ENCODE measurements at places on chromosomes 6 and 20.

DNA sequence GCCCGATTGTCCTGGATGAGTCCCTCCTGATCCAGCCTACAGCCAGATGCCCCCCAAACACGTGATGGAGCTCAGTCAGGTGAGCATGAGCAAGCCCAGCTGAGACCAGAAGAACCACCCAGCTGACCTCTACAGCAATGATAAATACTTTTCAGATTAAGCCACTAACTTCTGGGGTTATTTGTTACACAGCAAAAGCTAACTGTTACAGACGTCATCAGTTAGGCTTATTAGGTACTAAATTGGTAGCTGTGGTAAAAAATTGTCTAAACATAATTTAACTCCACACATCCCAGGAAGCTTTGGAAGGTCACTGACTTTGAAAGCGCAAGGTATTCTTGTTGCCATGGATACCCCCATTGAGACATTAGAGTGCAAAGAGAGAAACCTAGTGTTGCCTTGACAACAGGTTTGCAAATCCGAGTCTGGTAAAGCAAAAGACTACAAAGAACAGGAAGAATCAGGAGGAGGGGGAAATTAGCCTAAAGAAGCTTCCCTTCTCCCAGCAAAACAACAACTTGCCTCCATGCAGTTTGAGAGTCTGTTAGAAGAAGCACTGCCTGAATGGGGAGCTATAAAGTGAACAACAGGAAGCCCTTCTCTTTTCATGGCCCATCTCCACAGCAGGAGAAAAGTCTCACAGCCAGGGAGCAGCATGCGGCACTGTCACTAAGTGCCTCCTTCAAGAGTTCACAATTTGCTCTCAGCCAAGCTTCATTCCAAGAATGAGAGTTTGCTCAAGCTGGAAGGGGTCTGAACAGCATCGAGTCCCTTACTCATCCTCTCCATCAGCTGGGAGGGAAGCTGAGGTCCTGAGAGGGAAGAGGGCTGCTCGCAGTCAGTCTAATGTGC, 41.7 kb upstream of the ZNF831 start:
- no peak for DNase-seq

GRCh38 chr6:101085327-101085726, 204.2 kb upstream of the ASCC3 start:
- no peak for DNase-seq

GRCh38 chr20:52826321-52826720, 145.8 kb upstream of the TSHZ2 start:
- no peak for DNase-seq

- no peak for DNase-seq
Measured at GRCh38 chr6:28282926-28283325, 1.6 kb downstream of the PGBD1 start.

DNA sequence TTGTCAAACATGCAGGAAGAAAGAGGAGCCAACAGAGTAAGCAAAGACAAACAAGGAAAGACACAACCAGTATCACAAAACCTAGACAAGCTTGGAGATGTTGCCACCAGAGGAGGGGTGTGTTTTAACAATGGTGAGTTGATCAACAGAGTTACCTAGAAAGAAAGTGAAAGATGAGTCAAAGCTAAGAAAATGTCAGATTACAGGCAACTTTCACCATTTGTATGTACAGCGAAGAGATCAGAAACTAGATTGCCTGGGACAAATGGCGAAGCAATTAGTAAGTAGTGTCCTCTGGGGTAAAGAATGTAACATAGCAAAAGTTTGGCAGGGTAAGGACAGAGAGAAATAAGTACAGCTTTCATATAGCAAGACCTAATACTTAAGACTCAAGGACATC, 51.6 kb upstream of the POU3F2 start:
- no peak for DNase-seq

- DNase-seq = no peak
Measured at GRCh38 chr6:111200350-111201243, 113.3 kb downstream of the SLC16A10 start.
